ENCODE measurements at places on chromosomes 13 and 19.

DNA sequence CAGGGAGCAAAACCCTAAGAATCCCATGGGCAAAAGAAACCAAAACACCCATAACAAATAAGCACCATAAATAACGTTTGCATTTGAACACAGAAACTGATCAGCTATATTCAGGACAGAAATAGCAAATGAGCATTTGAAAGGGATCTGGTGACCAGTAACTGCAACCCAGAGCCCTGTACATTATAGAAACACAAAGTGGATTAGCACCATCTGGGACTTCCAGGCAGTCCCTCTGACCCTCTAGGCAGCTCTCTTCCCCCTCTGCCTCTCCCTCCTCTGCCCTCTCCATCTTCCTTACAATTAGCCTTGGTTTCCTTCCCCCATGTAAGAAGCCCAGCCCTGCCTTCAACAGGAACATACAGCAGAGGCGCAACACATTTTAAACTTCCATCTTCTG, 215.0 kb downstream of the DCLK1 start:
- DNase-seq = no peak

DNA sequence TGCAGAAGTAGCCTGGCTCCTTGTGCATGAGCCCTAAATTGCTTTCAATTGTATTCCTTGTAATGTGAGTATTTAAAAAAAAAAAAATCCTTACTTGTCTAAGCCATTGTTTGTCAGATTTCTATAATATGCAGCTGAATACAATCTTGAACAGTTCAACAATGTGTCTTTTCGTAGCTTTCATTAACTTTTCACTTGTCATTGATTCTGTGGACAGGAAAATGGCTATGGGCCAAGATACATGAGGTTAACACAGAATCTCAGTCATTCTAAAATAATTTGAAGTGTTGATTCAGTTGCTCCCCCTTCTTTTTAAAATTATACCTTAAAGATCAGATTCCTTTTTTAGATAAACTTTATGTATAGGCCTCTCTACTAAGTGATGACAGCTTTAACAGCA, 395.8 kb upstream of the KLF12 start:
- DNase-seq = no peak

- DNase-seq = no peak
Observed at GRCh38 chr13:103224804-103225203, 158.6 kb upstream of the SLC10A2 start.

GRCh38 chr13:43785650-43786471, 911 bp downstream of the ENOX1 start:
- no peak for DNase-seq

DNA sequence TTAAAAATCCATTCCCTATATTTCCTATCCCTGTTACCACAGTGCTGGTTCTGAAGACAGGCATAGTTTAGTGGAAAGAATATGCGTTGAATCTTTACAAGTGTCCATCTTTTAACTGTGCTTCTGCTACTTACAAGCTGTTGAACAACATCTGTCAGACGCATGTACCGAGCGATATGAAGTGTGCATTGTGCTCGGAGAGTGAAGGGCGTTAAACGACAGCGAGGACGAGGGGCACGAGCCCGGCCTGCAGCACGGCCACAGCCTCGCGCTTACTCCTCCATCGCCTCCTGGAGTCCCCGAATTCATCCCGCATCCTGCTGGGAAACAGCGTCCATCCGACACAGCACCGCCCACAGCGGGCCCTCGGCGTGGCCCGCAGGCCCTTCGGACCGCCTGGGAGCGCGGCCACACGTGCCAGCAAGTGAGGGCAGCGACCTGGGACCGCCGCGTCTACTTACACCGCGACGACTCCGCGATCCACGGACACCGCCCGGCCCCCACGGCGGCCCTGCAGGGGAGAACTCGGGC, 514 bp downstream of the PCID2 start:
- no peak for DNase-seq

DNA sequence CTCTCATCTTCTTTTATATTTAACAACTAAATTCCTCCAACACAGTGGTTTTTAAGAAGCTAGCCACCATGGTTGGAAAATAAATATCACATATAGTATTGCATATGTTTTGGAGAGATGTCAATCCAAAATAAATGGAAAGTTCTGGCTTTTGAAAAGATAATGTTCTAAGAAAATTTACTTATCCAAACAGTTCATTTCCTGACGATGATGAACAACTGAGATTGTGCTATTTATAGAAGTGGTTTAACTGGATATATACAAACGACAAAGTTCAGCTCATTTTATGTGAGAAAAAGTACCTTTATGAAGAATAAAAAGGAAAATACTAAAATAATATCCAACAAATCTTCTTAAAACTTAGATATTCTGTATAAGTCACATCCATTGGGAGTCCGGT, 174.7 kb downstream of the MZT1 start:
- no peak for DNase-seq

- no peak for DNase-seq
Observed at GRCh38 chr13:40390401-40390916, 276.0 kb downstream of the FOXO1 start.

DNA sequence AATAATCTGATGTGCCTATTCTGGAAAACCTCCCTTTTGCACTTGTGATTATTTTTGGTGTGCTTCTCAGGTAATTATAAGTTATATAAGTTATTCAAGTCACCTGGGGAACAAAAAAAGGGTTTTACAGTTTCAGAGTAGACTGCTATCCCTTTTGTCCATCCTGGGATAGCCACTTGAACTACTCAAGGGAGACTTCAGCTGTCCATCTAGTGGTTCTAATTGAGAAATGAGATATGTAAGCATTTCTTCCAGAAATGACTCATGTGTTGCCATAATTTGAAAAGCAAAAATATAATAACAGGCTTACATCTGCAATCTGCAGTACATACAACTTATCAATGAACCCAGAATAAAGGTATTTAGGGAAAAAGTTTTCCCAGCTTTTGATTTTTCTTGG, 20.4 kb downstream of the UBL3 start:
- DNase-seq = no peak

- no peak for DNase-seq
Observed at GRCh38 chr13:34437873-34438272, 504.2 kb upstream of the NBEA start.

DNA sequence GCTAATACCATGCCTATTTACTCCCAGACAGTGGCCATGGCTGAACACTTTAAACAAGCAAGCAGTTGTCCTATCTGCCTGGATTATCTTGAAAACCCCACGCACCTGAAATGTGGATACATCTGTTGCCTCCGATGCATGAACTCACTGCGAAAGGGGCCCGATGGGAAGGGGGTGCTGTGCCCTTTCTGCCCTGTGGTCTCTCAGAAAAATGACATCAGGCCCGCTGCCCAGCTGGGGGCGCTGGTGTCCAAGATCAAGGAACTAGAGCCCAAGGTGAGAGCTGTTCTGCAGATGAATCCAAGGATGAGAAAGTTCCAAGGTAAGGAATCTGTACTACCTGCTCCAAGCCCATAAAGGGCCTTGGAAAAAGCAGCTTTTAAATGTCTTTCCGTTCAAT, 8.6 kb downstream of the RFPL4AL1 start:
- no peak for DNase-seq

- no peak for DNase-seq
Observed at GRCh38 chr13:93309886-93310523, 83.4 kb downstream of the GPC6 start.

GRCh38 chr19:57850553-57851017, 926 bp downstream of the ZNF587 start:
- DNase-seq = no peak

DNA sequence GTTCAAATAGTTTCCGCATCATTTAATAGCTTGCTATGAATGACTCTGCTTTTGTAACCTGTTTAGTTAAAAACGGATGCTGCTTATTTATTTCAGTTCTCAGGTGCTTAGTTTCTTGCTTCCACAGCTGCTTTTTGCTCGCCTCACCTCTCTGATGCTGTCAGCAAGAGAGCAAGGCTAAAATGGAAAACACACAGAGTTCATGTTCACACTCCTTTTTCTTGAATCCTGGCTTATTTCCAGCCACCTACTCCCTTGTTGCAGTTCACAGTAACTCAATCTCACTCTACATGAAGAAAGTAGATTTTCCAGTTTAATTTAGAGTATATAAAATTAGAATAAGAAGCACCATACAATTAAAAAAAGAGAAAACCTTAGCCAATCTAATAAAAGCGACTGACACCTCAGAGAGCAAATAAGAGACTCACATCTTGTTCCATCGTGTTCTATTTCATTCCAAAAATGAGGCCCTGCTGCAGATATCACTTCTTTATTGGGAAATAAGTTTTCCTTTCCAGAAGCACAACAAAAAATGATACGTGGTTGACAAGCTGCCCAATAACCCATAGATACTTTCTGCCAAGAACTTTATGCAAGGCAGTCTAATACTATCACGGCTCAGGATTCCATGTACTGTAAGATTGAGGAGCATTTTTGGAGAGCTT, 326.1 kb upstream of the SLITRK1 start:
- DNase-seq = no peak

DNA sequence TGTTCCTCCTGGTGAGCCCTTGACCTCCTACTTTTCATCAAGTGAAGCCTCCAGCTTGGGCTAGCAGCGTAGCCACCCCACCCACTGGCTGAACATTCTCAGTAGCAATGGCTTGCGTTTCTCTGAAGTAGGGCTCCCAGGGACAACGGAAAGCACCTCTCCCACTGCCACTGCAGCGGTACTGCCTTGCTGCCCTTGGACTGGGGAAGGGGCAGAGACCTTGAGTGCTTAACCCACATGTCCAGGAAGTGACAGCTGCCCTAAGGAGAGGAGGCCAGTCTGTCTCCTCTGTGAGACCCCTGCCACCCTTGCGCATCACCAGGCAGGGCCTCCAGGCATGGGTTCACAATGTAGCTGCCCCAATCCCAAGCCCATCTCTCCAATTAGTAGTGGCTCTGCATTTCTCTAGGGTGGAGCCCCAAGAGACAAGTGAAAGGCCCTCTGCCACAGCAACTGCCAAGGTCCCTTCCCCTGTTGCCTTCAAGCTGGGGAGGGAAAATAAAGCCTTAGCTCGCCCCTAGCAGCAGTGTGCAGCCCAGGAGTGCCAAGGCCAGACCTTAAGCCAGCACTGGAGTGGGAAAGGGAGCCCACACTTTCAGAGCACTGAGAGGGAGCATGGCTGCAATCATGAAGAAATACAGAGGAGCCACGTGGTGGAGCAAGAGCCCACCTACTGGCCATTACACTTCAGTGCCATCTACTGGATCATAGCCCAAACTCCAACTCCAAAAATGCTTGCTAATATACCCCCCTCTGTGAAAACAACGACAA, 175.9 kb upstream of the TRPC4 start:
- no peak for DNase-seq

- no peak for DNase-seq
Observed at GRCh38 chr13:86877441-86877840, 793.7 kb upstream of the SLITRK5 start.

GRCh38 chr13:72521940-72522661, 205.3 kb downstream of the MZT1 start:
- no peak for DNase-seq

DNA sequence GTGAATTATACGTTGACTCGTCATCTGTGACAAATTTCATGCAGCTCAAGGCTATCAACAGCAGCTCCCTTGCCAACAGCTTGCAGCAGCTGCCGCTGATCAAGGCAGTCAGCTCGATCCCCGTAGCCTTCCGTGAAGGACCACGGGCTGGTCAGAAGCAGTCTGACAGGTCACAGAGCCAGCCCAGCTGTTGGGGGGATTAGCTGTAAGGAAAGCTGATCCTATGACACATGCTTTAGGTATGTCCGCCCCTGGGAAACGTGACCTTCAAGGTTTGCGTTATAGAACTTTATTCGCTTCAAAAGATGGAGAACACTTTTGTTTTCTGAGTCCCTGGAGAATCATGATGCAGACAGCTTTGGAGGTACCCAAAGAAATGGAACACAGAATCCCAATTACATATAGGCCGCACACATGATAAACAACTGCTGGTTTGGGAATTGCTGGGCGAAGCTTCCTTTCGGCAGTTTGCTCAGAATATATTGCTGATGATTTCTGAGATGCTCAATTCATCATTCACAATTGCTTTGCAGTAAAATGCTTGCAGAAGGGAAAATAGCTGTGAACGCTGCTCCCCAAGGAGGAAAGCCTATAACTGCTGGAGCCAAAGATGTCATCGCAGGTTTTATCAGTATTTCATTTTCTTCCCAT, 62.6 kb upstream of the USP29 start:
- DNase-seq = no peak

DNA sequence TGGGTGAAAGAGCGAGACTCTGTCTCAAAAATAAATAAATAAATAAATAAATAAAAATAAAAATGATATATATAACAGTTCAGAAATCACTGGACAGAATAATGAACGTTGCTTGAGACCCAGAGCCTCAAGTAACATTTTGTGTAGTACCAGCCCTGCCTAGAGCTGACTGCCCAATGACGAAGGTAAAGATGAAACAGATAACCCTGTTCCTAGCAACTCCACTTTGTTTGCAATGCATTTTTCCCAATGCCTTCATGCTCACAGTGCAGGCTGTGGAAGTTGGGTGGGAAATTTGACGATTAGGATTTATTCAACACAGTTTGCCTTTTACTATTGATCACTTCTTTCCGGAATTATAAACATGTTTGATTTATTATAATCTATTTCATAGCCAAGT, 22.2 kb upstream of the FRY start:
- DNase-seq = no peak

GRCh38 chr13:71339005-71339404, 528.0 kb downstream of the DACH1 start:
- no peak for DNase-seq

- no peak for DNase-seq
Observed at GRCh38 chr13:36450534-36450933, 18.2 kb downstream of the CCNA1 start.

DNA sequence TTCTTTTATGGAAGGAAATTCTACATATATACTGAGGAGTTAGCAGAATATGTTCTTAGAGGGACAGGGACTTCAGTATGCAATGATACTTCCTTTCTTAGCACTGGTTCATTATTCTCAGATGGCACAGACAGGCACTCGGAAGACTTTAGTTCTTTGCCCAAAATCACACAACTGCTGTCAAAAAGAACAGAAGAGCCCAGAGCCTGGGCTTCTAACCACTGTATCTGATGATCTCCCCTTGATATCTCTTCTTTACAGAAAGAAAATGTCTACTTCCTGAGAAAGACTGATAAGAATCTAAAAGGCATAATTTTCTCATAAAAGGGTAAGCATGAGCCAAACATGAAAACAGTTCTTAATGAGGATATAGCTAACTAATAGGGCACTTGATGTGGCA, 2034.2 kb upstream of the PRR20A start:
- no peak for DNase-seq

DNA sequence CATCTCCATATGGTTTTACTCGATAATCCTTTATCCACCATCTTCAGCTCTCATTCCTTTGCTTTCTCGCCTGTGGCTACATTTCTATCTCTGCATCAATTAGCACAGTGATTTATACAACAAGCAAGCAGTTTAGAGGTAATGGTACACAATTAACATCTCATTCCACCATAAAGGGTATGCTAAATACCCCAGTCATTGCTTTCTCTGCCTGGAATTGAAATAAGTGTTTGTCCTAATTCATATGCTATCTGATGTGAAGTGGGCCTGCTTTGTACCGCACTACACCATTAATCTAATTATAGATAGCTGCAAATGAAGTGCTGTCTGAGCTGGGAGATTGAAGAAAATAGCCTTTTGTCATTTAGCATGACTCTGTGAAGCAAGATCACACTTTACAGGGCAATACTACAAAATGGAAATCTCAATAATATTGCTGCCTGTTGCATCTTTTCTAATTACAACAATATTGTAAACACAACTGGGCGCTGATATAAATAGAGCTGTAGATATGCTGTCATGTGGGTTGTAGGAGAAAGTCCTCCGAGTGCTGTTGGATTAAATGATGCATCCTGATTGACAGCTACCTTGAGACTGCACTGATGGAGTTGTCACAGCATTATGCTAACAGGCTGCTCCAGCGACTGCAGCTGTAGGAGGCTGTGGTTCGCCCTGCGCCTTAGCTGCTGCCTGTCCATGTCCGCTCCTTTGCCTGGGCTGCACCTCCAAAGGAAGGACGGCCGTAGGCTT, 78.2 kb downstream of the GGACT start:
- no peak for DNase-seq
